ENCODE measurements at places on chromosomes 12 and 14.

DNA sequence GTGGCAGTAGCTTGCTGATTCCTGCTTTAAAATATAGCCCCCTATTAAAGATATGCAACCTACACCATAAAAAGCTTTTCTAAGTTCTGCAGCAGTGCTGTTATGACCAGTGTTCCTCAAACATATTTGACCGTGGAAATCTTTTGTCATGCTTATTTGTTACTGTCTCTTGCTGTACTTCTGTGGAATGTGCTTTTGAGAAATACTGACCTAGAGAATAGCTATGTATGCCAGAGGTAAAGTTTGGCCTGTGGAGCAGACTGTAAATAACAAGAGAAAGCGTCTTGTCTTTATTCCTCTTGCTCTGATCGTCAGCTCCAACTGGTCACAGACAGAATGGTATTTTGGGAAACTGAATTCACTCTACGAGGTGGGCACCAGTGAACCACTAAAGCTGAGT, 239.0 kb downstream of the FBXL14 start:
- DNase-seq = no peak

DNA sequence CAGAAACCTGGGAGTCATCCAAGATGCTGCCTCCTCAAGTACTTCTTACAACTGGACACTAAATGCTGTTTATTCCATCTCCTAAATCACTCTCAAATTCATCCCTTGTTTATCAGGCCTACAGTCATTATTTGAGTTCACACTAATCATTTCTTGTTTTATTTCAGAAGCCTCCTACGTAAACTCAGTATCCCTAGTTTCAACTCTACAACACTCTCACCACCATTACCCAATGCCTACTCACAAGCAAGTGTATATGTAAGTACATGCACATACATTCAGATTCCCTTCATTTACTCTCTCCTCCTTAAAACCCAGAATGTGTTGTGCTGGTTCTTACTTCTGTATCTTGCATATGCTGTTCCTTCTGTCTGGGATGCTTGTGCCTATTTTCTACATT, 43.0 kb downstream of the DDHD1 start:
- no peak for DNase-seq

DNA sequence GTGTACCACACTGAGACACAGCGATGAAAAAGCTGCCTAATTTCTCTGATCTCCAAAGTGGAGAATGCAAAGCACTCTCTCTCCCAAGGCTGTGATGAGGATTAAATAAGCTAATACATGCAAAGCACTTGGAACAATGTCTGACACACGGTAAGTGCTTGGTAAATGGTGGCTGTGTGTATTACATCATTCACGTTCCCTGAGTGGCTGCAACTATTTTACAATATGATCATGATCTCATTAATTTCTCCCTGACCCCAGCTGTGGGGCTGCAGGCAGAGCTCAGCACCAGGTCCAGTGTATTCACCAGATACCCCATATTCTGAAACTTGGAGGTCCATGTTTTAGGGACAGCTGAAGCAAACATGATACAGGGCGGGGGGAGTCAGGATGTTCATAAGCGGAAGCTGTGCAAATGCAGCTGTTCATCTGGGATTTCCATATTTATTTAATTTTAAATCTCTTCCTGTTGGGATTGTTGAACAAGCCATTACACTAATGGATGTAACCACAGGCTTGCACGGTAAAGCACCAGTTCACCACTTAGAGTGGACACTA, 106.4 kb downstream of the CCDC60 start:
- DNase-seq = no peak

DNA sequence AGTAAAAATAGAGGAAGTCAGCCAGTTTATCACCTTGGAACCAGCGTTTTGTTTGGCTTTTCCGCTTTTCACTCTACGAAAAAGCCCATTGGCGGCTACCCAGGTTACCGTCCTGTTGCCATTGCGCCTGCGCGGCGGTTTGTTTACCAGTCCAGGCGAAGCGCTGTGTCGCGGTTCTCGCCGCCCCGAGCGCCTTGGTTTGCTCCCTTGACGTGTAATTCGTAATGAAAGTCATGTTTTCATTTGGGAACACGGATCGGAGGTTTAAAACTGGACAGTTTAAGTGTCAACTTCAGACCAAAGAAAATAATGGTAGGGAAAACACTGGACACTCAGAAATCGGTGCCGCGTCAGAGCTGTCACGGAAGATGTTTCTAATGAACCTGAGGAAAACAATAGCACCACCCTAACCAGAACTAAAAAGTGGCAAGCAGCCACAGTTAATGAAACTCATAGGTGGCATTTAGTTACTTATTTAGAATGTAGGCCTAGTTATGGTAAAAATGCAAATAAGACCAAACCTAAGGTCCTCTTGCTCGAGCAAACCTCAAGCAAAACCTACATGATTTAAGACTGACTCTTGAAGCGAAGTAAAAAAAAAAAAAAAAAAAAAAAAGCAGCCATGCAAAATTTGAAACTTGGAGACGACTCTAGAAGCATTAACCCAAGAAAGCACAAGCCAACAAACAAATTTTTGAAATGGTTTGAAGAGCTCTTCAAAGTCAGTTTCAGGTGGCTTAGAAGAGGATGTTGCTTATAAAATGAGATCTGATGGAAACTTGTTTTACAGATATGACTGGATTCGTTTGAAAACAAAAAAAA, 790 bp upstream of the GPR19 start:
- peak; percentile 93 for DNase-seq
